ENCODE measurements at places on chromosomes 4 and X.

GRCh38 chr4:87853108-87853507, 20.3 kb downstream of the MEPE start:
- peak; percentile 5 for DNase-seq

DNA sequence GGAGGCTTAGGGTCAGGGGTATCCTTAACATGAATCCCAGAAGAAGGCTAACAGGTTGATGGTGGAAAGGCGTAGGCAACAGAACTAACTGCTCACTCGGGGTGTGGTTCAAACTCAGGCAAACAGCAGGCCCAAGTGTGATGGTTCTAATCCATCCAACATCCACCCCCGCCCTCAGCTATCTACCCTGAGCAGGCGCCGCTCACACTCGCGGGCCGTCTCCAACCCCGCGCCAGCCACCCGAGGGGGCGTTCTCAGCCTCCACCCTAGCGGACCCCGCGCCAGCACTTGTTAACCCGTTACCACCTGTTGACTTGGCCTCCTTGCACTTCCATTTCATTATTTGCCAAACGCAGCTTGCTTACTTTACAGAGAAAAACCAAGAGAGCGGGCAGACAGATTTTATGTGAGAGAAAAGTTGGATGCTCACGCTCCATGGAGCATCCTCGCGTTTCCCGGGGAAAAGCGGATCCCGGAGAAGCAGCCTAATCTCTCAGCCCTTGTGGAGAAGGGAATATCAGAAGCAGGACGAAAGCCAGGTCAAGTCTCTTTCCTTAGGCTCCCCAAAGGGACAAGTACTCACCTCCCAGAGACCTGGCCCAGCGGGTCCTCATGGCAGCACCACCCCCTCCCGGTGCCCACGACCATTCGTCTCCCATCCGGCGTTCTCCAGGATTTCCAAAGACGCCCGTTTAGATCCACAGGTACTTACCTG, 773 bp downstream of the SNCA start:
- DNase-seq: no peak

DNA sequence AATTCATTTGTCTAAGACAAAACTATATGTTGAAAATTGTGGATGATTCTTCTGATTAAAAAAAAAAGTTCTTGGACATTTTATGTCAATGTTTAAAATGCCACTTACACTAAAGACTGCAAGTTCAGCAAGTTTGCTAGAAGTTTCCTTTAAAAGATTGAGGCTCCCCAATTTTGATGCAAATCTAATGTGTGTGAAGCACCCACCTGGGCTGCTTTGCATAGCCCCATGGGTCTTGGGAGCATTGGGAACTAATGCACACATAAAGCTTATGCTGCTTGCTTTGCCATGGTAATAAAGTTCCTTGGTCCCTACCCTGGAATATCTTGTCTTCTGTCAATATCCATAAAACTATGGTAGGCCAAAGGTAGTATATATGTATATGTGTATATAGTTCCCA, 725.9 kb upstream of the GRID2 start:
- no peak for DNase-seq

GRCh38 chrX:24202465-24203031, 53.0 kb downstream of the ZFX start:
- no peak for DNase-seq

DNA sequence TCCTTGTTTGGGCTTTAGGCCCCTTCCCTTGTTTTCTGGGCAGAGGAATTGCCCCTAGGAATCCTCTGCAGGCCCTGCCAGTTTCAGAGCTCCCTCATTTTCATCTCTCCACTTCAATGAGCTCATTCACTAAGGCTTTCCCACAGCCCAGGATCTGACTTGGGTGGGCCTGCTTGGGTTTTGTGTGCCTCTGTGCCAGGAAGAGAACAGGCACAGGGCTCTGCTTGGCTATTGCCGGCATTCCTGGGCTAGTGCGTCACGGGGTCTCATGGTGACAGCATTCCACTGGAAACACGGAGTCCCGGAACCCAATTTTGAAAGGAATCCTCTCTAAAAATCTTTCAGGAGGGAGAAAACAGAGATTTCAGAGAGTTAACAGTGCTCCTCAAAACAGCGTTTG, 150.5 kb downstream of the VCX3A start:
- no peak for DNase-seq

- no peak for DNase-seq
These were observed 111.1 kb upstream of the ACSL4 start for GRCh38 chrX:109843963-109844751.

- DNase-seq: no peak
These were observed 173.2 kb upstream of the TBL1X start for GRCh38 chrX:9291629-9292028.

DNA sequence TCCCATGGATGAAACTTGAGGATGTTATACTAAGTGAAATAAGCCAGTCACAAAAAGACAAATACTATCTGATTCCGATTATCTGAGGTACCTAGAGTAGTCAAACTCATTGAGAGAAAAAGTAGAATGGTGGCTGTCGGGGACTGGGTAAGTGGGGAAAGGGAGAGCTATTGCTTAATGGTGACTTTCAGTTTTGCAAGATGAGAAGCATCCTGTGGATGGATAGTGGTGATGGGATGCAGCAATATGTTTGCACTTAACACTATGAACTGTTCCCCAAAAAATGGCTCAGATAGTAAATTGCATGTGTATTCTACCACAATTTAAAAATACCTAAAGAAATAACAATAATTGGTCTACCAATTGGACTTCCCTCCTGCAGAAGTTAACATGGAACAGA, 181.5 kb downstream of the SHROOM3 start:
- DNase-seq: no peak

DNA sequence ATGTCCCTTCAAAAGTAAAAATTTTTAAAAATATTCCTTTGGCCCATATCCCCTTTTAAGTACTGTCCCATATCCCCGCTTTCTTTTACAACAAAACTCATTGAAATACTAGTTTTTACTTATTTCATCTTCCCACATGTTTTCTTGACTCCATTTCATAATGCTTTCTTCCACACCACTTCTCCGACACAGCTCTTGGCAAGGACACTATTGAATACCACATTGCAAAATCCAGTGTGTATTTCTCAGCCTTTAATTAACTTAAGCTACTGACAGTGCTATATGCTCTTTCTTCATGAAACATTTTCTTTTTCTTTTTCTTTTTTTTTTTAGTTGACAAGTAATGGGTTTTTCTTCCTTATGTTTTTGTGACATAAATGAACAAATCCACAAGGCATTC, 28.8 kb downstream of the PRDM8 start:
- no peak for DNase-seq

- DNase-seq: no peak
These were observed 89.0 kb upstream of the LIMCH1 start for GRCh38 chr4:41448934-41449333.

DNA sequence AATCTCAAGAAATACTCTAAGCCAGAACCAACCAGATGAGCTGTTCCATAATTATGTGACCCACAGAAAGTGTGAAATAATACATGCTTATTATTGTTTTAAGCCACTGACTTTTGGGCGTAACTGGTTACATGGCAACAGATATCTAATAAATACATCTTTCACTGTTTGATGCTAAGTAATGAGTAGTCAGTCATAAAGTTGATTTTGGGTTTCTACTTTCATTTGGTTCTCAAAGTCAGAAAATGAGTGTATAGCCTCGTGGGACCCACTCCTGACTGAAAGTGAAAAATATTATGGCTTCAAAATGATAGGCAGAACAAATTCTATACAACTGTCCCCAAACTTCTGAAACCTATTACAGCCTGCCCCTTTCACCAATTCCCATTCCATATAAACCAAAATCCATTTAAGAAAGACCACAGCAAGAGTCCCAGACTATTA, 88.0 kb upstream of the CBR4 start:
- DNase-seq: no peak

GRCh38 chr4:141350122-141350905, 129.6 kb downstream of the ZNF330 start:
- DNase-seq: no peak

- no peak for DNase-seq
These were observed 70.0 kb downstream of the UGT8 start for GRCh38 chr4:114668577-114668976.

GRCh38 chr4:8207314-8207713, 8.2 kb downstream of the SH3TC1 start:
- DNase-seq: no peak

DNA sequence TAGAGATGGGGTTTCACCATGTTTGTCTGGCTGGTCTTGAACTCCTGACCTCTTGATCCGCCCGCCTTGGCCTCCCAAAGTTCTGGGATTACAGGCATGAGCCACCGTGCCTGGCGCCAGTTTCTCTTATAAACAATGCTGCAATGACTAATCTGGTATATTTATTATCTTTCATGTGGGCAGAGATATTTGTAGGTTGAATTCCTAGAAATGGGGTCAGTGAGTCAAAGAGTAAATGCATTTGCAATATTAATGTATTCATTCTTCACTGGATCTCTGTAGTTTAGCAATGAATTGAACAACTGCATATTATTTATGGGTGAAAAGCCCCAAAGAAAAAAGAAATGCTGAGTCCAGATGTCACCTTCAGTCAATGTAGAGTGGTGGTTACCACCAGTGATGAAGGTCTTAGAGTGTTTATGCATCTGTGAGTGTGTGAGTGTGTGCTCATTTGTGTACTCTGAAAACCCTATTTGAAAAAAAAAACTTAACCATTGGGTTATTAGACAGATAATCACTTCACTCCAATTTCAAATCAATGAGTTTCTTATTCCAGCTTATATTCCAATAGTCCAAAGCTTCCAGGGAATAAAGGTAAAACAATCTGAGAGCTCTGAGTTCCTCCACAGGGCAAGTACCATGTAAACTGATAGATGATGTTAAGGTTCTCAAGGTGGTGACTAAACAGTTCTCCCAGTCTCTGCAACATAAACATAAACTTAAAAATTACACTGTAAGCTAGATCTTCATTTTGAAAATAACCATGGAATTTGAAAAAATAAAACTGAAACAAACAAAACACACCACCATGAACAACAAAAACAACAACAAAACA, 22.6 kb upstream of the CD38 start:
- DNase-seq: no peak

DNA sequence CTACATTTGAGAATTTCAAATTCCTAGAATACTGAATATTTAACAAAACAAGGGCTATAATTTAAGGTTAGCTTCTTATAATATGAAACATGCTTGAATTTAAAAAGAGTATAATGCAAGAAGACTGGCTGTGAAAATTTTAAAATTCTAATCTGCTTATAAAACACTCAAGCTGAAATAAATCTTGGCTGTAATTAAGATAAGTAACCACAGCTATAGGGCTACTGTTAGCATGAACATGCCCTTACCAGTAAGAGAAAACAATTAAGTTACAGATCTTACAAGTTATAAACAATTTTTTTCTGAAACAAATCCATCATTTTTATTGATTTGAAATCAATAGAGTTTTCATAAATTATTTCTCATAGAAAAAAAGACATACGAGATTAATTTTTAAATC, 148.2 kb downstream of the INPP4B start:
- DNase-seq: no peak

GRCh38 chr4:81404294-81404693, 67.4 kb downstream of the RASGEF1B start:
- DNase-seq: no peak

- DNase-seq: no peak
These were observed 290.6 kb upstream of the GRID2 start for GRCh38 chr4:92012899-92013867.

DNA sequence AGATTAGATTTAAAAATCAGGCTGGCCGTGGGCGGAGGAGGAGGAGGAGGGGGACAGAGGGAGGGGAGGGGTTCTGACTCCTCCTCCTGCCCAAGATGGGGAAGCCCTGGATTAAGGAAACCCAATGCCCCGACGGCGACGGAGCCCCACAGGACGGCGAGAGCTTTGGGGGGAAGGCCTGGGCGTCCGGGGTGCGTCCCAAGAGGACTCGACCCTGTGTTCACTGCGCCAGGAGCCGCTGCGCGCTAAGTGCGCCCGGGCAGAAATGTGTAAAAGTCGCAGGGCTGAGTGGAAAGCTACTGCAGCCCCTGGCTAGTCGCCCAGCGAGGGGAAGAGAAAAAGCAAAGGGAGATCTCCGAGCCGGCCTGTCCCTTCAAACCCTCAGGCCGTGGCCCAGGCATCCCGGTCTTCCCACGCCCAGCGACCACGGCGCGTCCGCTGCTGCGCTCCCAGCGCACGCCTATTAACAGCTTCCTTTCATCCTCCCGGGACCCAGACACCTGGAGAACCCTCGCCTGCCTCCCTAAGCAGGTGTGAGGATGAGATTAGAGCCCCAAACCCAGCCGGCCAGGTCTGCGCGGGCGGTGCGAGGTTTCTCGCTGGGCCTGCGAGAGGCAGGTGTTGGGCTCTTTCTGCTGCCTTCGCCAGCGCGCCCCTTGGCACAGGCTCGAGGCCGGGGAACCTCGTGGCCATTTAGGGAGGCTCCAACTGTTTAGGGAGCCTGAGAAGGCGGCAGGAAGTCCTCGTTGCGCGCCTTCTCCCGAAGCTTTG, 1.4 kb upstream of the RPS6KA3 start:
- DNase-seq: no peak

GRCh38 chrX:111086591-111087006, 9.4 kb upstream of the PAK3 start:
- DNase-seq: no peak

GRCh38 chrX:17542123-17542522, 167.1 kb downstream of the NHS start:
- no peak for DNase-seq

GRCh38 chr4:3864742-3865721, 98.8 kb downstream of the ADRA2C start:
- no peak for DNase-seq

- DNase-seq: peak; percentile 20
These were observed at the start of gene BEX2 for GRCh38 chrX:103310555-103311398. Gene BEX2 (minus strand): TSS chrX:103310990. CDS start chrX:103309976, 1,014 bp downstream.

- DNase-seq: no peak
These were observed 49.4 kb downstream of the LPAR4 start for GRCh38 chrX:78796916-78797315.

DNA sequence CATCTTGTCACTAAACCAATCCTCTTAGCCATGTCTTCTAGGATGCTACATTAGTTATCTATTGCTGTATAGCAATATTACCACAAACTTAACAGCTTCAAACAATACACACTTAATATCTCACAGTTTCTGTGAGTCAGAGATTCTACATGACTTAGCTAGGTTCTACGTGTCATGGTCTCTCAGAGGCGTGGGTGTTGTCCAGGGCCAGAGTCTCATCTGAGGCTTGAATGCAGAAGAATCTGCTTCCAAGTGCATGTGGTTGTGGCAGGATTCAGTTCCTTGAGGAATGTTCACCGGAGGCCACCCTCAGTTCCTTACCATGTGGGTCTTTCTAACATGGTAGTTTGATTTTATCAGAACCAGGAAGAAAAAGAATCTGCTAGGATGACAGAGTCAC, 26.4 kb downstream of the PPP1R2C start:
- DNase-seq: no peak

DNA sequence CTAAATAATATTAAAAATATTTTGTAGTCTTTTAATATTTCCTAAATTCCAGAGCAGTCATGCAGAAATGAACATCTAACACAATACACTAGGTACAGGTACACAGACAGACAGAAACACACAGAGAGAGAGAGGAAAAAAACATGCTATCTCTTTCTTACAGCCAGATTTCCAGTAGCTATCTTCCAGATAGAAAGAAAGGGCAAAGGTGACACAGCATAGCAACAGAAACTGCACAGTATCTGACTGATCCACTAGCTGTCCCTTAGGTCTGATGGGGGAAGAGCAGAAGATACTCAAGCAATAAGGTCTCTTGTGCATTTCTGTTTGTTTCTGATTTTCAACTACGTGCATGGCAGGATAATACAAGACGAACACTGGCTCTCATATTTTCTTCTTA, 7.8 kb downstream of the FBXW7 start:
- no peak for DNase-seq
